Hepatic stellate cell (primary cell): ENCODE measurements at places on chromosomes 11 and 22.
A peak's percentile ranks its signal among the peaks of the same experiment; 100 is the strongest.

GRCh38 chr22:38317122-38317994 lies at the start of gene CSNK1E:
Gene CSNK1E, minus strand, starts transcription at chr22:38317433. Its CDS starts 3,276 bp downstream, at chr22:38314157.
- peak; percentile 87 for DNase-seq

- DNase-seq: no peak
Observed at GRCh38 chr11:128962896-128963295, 20.2 kb upstream of the TP53AIP1 start.

- DNase-seq: no peak
Observed at GRCh38 chr22:48843640-48844039, 984.0 kb downstream of the BRD1 start.

DNA sequence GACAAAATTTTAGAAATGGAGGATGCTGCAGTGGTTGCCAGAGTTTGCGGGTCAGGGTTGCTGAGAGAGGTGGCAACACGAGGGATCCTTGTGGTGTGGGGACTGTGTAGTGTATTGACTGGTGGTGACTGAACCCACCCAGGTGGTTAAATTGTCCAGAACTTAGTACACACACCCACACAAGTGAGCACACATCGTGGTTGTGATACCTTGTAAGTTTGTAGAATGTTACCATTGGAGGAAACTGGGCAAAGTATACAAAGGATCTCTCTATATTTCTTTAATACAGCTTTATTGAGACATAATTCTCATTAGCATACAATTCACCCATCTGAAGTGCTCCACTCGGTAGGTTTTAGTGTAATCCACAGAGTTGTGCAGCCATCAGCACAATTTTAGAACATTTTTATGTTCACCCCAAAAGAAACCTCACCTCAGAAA lies 56.1 kb downstream of the MED15 start:
- no peak for DNase-seq

DNA sequence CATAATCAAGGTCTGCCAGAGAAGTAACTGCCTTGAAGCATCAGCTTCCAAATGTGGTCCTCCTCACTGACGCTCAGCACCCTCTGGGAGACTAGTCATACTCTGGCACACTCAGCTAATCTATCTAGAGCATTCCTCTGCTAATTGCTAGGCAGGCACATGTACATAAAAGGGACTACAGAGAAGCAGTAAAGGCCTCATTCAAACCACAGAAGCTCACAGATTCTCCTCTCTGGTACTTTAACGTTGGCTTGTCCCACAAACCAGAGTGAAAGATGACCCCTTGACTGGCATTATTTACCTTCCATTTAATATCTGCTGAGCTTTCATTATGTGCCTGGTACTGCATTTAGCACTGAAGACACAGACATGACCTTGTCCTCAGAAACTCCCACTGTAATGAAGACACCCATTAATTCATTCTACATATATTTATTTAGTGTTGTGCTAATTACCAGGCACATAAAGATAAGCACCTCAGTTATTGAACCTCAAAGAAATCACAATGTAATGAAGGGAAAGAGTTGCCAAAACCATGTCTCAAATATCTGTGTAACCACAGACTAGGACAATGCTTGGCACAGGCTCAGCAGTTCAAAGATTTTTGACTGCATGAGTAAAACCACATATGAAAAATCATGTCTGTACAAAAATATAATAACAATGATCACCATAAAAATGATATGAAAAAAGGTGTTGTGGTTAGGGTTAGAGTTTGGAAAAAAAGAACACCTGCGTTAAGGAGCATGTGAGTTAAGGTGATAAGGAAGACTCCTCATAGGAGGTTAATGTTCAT lies 550.4 kb downstream of the DLG2 start:
- no peak for DNase-seq

DNA sequence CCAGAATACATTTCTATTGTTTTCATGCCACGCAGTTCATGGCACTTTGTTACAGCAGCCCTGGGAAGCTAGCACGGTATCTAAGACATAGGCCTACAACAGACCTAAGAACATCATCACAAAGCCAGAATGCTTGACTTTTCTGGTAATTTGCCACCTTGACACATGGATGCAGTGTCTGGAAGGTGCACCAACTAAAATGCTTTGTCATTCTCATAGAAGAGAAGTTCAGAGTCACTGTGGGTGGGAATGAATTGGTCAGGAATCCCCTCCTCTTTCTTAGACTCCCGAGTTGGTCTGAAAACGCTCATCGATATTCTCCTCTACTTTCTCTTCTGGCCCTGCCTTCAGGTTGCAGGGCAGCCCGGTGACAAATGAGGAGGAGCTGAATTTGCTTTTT lies 121.5 kb downstream of the COMMD9 start:
- DNase-seq: no peak

GRCh38 chr11:92894197-92894596 lies 75.3 kb upstream of the MTNR1B start:
- DNase-seq: no peak

GRCh38 chr11:106854429-106854828 lies 163.8 kb downstream of the GUCY1A2 start:
- no peak for DNase-seq

DNA sequence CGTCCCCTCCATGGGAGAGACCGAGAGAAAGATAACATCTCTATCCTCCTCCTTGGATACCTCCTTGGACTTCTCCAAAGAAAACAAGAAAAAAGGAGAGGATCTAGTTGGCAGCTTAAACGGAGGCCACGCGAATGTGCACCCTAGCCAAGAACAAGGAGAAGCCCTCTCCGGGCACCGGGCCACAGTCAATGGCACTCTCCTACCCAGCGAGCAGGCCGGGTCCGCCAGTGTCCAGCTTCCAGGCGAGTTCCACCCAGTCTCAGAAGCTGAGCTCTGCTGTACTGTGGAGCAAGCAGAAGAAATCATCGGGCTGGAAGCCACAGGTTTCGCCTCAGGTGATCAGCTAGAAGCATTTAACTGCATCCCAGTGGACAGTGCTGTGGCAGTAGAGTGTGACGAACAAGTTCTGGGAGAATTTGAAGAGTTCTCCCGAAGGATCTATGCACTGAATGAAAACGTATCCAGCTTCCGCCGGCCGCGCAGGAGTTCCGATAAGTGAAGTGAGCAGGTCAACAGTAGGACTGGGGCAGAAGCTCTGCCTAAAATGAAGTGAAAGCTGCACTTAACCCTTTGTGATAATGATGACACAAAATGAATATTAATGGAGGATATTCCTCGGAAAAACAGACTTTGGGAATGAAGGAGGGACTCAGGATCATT lies 65.3 kb downstream of the WNT11 start:
- no peak for DNase-seq

DNA sequence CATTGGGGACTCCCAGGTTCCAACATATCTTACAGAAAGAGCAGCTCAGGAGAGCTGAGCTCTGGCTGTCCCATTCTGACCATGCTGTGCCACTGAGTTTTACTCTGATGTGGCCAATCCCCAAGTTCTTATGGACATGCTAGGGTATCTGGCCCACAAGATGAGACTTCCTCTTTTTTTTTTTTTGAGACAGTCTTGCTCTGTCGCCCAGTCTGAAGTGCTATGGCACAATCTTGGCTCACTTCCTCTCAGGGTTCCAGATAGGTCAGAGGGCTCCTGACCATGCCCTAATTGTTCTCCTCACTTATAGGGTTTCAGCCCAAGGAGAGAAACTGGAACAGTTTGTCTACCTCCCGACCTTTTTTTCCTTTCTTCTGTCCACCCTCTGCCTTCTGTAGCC lies 152.3 kb upstream of the CCDC90B start:
- no peak for DNase-seq

- DNase-seq: no peak
Observed at GRCh38 chr11:41115066-41115465, 344.4 kb downstream of the LRRC4C start.

GRCh38 chr11:112627588-112628045 lies 333.6 kb upstream of the NCAM1 start:
- DNase-seq: no peak

GRCh38 chr11:118884875-118885274 lies 1.2 kb downstream of the CXCR5 start:
- DNase-seq: no peak

DNA sequence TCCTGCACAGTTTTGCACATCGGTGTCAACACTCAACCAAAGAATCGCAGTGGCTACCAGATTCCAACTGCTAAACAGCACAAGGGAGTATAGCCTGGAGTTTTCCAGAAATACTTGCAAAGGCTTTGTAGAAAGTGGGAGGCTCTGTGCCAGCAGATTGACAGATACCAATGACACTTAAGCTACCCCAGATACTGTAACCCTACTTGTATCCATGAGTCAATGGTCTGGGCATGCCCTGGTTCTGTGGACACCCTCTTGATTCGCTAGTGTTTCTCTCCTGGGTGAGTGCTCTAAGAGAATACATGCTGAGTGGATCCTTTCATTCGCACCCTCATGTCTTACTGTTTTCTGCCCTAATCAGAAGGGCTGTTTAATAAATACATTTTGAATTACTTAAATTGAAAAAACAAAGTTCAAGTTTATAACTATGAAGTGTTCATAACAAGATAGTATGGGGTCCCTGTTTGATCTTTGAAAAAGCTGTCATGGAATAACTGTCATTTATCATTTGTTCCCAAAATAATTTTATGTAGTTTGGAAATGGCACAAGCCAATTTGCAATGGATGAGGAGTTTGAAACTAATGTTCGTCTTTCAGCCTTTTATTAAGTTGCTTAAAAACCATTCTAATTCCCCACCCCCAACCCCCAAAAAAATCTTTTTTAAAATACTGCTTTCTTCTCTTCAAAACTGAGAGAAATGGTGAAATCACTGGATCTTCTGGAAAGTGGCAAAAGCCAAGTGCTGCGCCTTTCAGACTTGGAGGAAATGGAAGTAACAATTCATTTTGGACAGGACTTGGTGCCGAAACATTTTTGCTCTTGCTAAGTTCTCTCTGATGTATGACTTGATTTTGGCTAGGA lies 600.5 kb upstream of the TENM4 start:
- DNase-seq: no peak

- DNase-seq: no peak
Observed at GRCh38 chr11:9525116-9525515, 48.4 kb upstream of the WEE1 start.

- DNase-seq: no peak
Observed at GRCh38 chr11:132174362-132175255, 804.2 kb downstream of the NTM start.

DNA sequence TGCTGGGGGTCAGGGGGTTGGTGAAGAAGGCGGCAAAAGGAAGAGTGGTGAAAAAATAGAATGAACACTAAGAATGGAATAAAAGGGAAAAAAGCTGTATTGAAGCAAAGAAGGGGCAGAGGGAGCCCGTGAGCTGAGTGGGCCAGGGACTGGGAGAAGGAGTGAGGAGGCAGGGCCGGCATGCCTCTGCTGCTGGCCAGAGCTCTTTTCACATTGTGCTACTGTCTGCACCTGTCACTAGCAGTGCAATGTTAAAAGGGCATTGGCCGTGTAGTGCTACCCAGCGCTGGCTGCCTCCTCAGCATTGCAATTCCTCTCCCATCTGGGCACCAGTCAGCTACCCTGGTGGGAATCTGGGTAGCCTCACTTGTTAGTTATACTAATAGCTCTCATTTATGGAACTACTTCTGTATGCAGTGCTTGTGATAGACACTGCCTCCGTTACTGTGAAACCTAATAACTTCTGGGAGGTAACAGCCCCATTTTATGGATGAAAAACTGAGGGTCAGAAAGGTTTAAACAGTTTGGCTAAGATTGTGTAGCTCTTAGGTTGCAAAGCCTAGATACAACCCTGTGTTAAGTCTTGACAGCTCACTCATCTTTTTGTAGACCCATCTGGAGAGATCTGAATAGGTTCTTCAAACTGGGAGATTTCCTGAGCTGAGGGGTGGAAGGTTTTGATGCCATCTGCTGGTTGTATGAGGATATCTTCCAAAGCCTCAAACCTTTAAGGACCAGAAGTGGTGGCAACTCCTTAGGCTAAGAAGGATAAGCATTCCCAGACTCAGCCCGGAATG lies 8.5 kb downstream of the YPEL4 start:
- DNase-seq: peak; percentile 80

DNA sequence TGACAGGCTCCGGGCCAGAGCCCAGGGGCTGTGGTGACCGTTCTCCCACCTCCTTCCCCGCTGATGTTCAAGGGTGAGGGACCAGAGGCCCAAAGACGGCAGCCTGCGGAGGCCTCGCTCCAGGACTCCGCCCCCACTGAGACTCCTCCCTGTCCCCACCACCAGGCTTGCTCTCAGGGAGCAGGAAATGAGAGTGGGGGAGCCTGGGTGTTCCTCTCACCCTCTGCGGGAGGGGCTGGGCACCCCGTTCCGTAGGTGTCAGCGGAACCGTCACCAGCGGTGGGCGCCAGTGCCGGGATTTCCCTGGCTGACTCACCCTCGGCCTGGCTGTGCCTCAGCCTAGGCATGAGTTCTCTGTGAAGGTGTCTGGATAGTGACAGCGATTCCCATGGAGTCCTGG lies 15.7 kb downstream of the DAGLA start:
- peak; percentile 82 for DNase-seq

- DNase-seq: no peak
Observed at GRCh38 chr11:102967497-102967896, 12.0 kb upstream of the MMP13 start.

DNA sequence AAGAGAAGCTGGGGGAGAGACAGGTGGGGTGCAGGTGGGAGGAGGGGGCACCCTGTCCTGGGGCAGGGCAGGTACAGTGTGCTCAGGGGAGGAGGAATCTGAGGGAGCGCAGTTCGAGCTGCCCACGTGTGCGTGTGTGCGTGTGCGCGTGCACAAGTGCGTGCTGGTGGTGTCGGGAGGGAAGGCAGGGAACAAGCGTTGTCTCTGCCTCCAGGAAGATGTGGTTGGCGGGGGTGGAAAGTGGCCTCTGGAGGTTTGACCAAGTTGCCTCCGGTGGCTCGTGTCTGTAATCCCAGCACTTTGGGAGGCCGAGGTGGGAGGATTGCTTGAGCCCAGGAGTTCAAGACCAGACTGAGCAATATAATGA lies 49.9 kb upstream of the THY1 start:
- no peak for DNase-seq

DNA sequence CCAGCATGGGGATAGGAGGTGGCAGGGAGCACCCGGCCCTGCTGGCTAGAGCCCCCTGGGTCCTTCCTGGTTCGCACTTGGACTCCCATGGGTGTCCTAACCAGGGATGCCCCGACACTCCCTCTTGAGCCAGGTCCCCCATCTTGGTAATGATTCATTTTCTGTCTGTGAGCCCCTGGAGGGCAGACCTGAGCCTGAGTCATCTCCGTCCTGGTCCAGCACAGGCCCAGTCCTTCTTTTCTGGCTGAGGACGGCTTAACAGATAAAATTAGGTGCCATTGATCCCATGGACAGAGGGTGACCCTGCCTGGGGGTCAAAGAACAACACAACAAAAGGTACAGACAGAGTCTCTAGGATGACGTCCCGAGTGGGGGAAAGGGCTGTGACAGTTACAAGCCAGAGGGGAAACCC lies 3.5 kb downstream of the RHOD start:
- DNase-seq: peak; percentile 56

GRCh38 chr11:100719362-100719761 lies 32.3 kb downstream of the ARHGAP42 start:
- DNase-seq: no peak

DNA sequence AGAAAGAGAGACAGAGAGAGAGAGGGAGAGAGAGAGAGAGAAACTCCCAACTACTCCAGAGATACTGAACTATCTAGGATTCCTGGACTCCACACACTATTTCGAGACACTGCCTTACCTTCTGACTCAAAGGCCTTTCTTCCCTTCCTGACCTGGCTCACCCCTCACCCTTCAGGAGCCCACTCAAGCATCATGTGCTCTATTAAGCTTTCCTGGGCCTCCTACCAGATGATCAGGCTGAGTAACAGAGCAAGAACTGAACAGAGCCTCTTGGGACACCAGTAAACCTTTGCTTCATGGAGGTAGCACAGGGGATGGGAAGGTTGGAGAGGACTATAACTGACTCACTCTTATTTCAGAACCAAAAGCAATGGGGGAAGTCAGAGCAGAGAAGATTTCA lies 31.4 kb downstream of the PLEKHA7 start:
- DNase-seq: no peak
